ENCODE measurements at places on chromosomes 11 and 22.

- peak; percentile 33 for DNase-seq
Measured at GRCh38 chr11:44899959-44900358, 50.7 kb downstream of the TP53I11 start.

DNA sequence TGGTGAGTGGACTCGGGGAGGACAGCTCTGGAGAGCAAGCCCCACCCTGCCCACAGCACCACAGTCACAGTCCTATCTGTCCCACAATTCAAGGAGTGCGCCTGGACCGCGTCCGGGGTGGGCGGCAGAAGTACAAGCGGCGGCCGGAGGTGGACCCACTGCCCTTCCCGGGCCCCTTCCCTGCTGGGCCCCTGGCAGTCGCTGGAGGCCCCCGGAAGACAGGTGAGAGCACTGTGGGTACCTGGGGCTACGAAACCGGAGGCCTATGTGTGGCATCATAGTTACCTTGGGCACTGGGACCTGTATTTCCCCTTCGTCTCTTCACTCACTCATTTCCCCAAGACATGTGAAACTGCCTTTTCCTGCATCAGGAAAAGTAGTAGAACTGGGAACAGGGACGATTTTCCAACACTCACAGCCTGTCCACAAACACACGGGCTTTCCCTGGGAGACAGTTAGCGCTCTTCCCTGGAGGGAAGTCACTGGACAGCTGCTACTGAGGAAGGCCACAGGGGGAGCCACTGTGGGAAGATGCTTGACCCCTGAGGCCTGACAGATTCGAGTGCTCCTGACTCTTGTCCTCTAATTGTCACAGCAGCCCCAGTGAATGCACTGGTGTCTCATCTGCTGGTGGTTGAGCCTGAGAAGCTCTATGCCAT lies 3.1 kb downstream of the TRMT112 start:
- no peak for DNase-seq

- DNase-seq = no peak
Measured at GRCh38 chr11:128201009-128201408, 386.3 kb downstream of the ETS1 start.

DNA sequence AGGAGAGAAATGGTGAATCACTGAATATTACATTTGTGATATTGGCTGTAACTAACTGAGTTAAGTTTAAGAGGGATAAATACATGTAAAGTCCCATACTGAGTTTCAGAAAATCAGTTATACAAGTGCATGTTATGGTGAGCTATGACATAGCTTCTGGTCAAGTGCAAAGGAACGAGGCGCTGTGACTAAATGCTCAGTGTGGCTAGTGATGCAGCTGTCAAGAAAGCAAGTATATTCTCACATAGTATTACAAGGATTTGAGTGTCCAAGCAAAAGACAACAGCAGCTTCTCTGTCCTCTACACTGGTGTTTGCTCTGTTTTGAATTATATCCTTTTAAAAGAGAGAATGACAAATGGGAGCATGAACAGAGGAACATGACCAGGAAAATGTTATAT lies 40.1 kb downstream of the CSRP3 start:
- DNase-seq = no peak

GRCh38 chr11:66494935-66495334 lies 14.7 kb downstream of the DPP3 start:
- DNase-seq = no peak

- no peak for DNase-seq
Measured at GRCh38 chr22:34609646-34610045, 456.3 kb upstream of the ISX start.

GRCh38 chr11:112548641-112549040 lies 288.0 kb upstream of the PLET1 start:
- DNase-seq = no peak

- DNase-seq = peak; percentile 45
Measured at GRCh38 chr11:90204832-90205646, 17.8 kb downstream of the CHORDC1 start.

GRCh38 chr11:8213376-8213775 lies 44.6 kb upstream of the RIC3 start:
- no peak for DNase-seq

GRCh38 chr11:94946812-94947211 lies 26.5 kb downstream of the CWC15 start:
- no peak for DNase-seq

- DNase-seq = no peak
Measured at GRCh38 chr11:117606211-117606610, 190.8 kb downstream of the DSCAML1 start.

GRCh38 chr22:24841261-24841660 lies 35.2 kb downstream of the SGSM1 start:
- no peak for DNase-seq

- no peak for DNase-seq
Measured at GRCh38 chr11:67356387-67356863, 3.1 kb upstream of the POLD4 start.

GRCh38 chr11:69287968-69288882 lies 5.7 kb upstream of the MYEOV start:
- no peak for DNase-seq

DNA sequence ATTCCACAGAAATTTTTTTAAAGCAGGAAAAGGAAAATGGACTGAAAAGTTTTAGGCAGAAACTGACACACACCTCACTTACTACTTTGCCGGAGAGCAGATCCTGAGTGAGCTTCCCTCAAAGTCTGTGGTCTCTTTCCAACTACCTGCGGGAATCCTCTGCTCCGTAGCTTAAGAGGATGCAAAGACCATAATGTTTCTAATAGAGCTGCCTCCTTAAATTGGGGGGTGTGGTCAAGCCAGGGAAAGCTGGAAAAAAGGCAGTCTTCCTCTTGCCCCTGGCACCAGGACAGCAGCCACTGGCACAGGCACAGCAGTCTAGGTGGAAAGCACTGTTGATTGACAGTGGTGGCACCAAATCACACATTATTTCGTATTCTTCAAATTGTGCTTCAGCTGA lies at the start of gene ETS1:
ETS1 (minus strand) TSS at position 144 of the 400 bp plus-strand sequence. CDS start 14,428 bp downstream, outside the sequence.
- DNase-seq = no peak

DNA sequence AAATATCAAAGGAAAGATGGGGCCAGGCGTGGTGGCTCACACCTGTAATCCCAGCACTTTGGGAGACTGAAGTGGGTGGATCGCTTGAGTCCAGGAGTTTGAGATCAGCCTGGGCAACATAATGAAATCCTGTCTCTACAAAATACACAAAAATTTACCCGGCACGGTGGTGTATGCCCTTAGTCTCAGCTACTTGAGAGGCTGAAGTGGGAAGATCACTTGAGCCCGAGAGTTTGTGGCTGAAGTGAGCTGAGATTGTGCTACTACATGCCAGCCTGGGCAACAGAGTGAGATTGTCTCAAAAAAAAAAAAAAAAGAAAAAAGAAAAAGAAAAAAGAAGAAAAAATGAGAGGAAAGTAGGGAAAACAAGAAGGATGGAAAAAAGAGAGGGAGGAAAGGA lies 3.8 kb upstream of the TRIM6 start:
- DNase-seq = no peak

DNA sequence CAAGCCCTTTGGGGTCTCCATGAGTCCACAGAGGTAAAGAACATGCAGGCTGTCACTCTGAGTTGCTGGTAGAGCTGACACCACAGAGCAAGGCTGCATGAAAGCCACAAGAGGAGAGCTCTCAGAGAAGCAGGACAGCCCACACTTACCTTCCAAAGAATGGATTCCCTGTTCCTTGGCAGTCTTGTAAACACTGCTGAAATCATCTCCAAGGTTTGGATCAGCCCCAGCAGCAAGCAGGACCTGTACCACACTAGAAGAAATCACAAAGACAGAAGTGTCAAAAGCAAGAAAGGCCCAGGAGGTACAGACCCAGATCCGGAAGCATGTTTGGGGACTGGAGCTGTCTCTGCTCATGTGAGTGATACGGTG lies 54.2 kb downstream of the CLPB start:
- no peak for DNase-seq

GRCh38 chr22:32378707-32379272 lies 21.1 kb downstream of the RFPL3 start:
- DNase-seq = no peak

GRCh38 chr22:47177334-47177815 lies 414.9 kb downstream of the TBC1D22A start:
- no peak for DNase-seq

DNA sequence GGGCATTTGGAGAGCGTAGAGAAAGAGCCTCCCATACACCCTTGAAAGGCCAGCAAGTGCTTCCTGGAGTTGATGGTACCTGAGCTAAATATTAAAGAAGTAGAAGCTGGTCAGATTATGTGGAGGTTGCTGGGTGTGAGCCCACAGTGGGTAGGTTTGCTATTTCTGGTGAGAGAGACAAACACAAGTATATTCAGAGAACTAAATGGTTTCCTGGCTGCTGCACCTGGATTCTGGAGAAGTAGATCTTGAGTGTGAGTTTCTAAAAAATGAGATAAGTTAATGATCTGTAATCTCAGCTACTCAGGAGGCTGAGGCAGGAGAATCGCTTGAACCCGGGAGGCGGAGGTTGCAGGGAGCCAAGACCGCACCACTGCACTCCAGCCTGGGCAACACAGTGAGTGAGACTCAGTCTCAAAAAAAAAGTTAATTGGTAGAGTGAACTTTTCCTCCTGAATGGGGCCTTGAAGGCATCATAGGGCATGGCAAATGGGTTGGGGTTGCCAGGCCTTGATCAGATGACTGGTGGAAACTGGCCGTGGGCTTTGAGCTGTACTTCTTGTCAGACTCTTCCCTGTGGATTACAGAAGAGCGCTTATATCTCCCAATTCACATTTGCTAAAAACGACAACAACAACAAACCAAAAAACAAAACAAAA lies 75.8 kb downstream of the ADAMTS15 start:
- DNase-seq = no peak

GRCh38 chr22:45295492-45295891 lies 10.7 kb downstream of the UPK3A start:
- DNase-seq = no peak

DNA sequence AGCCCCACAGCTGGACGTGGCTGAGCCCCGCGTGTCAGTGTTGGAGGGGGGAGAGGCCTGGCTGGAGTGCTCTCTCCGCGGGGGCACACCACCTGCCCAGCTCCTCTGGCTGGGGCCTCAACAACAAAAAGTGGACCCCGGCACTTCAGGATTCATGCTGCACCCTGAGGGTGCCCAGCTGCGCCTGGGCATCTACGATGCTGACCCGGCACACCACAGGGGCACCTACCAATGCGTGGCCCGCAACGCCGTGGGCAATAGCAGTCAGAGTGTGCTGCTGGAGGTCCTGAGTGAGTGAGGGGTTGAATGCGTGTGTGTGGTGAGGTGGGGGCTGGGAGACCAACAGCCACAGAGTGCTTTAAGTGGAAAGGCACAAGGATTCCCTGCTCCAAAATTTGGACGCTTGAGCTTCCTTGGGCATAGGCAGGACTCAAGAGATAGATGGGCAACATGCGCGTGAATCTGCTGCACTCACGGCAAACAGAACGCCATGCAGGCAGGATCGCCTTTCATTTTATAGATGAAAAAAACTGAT lies 7.6 kb downstream of the VSIG10L2 start:
- no peak for DNase-seq

DNA sequence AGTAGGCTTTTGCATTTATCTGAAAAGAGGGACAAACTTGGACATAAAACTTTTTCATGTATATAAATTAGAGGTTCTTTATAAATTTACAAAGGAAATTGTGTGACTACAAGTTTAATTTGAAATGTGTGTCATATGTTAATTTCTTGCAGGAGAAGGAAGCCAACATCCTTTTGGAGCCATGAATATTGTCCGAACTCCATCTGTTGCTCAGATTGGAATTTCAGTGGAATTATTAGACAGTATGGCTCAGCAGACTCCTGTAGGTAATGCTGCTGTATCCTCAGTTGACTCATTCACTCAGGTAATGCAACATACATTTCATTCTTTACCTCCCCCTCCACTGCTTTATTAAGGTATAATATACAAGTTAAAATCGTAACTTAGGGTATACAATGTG lies 35.2 kb downstream of the HIKESHI start:
- DNase-seq = no peak

- DNase-seq = no peak
Measured at GRCh38 chr11:93361435-93361834, 30.9 kb downstream of the DEUP1 start.

GRCh38 chr11:122668562-122669090 lies 13.1 kb downstream of the UBASH3B start:
- DNase-seq = peak; percentile 38

DNA sequence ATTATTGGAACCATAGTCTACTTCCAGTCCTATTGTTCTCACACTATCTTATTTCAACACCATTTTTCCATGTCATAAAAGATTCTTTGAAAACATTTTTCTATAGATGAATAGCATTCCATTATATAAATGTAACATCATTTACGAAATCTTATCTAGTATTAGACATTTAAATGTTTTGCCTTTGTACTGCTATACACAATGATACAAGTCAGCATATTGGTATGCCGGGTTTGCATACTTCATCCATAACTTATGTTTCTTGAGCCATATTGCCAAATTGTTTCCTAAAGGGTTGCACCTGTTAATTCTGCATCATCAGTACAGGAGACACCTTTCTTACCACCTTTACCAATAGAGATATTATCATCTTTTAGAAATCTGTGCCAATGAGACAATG lies 68.2 kb downstream of the SYT13 start:
- DNase-seq = no peak

GRCh38 chr11:60767388-60767811 lies 10.7 kb downstream of the MS4A15 start:
- no peak for DNase-seq

DNA sequence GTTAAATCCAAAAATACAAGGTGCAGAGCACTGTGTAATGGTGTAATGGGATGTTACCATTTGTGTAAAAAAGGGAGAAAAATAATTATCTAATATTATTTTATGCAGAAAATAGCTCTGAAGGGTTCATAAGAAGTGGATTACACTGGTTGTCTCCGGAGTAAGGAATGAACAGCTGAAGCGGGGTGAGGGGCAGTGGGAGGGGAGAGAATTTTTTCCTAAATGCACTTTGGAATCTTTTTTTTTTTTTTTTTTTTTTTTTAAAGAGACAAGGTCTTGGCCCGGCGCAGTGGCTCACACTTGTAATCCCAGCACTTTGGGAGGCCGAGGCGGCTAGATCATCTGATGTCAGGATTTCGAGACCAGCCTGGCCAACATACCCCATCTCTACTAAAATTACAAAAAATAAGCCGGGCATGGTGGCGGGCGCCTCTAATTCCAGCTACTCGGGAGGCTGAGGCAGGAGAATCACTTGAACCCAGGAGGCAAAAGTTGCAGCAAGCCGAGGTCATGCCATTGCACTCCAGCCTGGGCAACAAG lies 6.8 kb upstream of the POLR3H start:
- no peak for DNase-seq

- DNase-seq = no peak
Measured at GRCh38 chr22:26751217-26751616, 93.8 kb downstream of the MIAT start.

GRCh38 chr11:77411137-77411707 lies 62.7 kb downstream of the PAK1 start:
- DNase-seq = no peak

DNA sequence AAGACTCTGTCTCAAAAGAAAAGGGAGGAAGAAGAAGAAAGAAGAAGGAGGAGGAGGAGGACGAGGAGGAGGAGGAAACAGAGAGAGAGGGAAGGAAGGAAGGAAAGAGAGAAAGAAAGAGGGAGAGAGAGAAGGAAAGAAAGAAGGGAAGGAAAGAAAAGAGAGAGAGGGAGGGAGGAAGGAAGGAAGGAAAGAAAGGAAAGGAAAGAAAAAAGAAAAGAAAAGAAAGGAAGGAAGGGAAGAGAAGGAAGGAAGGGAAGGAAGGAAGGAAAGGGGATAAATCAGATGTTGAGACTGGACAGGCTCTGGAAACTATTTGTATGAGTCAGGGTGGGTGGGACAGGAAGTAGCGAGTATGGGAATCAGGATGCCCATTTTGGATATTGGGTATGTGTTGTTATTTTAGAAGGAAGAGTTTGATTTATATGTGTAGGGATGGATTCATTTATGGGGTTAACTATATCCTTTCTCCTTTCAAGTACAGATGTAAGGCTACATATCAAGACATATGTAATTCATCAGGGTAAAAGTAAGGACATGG lies 6.0 kb upstream of the RPL3 start:
- DNase-seq = no peak
